ENCODE measurements at places on chromosomes 2 and 18.

GRCh38 chr18:14964002-14964401 is 216.0 kb downstream of the ANKRD30B start:
- no peak for DNase-seq

GRCh38 chr18:54690198-54690597 is 99.2 kb downstream of the DYNAP start:
- no peak for DNase-seq

DNA sequence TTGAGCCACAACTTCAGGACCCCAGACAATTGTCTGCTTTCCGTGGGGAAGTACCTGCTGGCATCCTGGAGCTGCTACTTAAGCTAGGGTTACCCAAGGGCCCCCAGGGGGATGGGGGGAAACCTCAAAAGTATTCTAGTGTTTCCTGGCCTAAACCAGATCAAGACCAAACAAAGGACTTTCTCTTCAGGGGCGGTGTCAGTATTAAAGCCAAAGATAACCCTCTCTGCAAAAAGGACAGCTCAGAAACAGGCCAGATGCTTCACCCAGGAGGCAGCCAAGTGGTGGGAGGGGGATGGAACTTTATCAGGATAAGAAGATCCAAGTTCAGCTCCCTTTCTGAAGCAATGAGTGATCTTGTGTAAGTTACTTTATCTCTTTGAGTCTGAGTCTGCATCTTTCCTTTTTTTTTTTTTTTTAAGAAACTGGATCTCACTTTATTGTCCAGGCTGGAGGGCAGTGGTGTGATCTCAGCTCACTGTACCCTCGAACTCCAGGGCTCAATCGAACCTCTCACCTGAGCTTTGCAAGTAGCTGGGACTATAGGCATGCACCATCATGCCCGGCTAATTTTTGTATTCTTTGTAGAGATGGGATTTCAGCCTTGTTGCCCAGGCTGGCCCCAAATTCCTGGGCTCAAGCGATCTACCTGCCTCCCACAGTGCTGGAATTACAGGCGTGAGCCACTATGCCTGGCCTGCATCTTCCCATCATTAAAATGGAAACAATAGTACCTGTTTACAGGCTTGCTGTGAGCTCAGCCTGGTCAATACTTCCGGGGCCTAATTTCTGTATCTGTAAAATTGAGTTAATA is 151.8 kb upstream of the PTPRM start:
- DNase-seq: peak; percentile 41

DNA sequence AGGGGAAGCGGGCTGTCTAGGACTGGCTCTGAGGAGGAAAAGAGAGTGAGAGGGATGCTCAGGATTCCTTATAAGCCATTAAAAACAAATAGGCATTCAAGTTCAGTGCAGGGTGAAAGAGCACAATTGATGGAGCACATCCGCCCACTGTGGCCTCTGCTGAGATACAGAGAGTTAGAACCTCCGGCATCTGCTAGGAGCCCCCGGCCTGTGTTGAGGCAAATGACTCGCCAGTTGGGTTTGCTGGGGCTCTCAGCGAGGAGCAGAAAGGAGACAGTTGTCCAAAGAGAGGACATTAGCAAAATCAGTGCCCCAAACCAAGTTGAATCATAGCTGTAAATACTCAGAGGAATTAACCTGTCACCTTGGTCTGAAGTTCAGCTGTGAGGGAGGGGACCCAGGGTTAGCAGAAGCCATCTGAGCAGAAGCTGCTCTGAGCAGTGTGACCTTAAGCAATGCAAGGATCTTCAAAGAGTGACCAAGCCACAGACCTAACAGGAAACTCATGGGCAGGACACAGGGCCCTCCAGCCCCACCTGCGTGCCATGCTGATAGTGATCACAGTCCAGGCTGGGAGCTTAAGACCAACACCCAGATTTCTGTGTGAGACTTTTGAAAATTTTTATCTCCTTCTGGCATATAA is 23.3 kb upstream of the IL18RAP start:
- DNase-seq: no peak

GRCh38 chr2:20209373-20210109 is 15.4 kb downstream of the SDC1 start:
- DNase-seq: no peak

GRCh38 chr2:170115501-170116229 is 62.3 kb upstream of the MYO3B start:
- no peak for DNase-seq

DNA sequence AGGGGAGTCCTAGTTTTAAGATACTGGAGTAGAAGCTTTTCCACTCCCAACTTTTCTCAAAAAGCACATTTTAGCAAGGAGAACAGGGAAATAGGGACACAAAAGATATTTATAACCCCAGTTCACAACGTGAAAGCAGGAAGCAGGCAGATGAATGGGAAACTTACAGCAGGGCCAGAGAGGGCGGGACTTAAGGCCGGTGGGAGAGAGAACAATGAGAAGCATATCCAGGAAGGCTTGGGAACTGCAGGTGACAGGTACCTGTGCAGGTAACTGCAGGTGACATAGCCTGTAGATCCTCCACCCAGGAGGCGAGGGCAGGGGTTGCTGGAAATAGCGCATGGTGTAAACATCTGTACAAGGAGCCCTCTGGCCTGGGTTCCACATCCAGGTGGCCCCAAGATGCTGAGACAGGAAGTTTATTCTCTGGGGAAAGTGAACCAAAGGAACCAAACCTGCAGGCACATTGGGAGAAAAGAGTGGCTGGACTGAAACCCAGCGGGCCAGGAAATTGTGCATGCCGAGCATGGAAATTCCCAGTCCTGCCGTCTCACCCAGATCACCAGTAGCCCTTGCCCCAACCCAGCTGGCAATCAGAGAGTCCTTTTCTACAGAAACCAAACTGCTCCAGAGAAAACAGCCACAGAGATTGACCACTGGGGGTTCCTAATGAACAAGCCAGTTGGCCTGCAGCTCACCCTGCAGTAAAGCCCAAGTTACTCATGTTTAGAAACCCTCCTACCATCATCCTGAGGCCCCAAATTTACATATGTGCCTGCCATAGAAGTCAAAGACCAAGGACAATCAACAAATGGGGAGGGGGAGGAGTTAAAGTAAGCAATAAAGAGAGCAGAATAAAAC is 24.3 kb upstream of the COL6A3 start:
- no peak for DNase-seq

DNA sequence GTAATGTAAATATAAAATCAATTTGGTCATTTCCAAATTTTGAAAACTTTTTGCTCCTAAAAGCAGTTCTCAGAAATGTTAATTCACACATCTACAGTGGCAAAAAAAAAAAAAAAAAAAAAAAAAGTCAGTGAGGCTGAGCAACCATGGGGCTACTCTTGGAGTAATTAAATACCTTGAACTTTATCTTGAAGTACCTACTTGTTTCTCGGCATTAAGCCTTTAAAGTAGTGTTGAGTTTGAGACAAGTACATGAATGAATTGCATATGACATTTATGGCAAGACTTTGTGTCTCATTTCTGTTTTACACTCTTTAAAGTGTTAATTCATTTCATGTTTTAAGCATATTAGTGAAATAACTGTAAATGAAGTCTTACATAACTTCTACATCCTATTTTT is 613.3 kb downstream of the XIRP2 start:
- no peak for DNase-seq

GRCh38 chr18:37343542-37343851 is 222.1 kb downstream of the CELF4 start:
- no peak for DNase-seq

DNA sequence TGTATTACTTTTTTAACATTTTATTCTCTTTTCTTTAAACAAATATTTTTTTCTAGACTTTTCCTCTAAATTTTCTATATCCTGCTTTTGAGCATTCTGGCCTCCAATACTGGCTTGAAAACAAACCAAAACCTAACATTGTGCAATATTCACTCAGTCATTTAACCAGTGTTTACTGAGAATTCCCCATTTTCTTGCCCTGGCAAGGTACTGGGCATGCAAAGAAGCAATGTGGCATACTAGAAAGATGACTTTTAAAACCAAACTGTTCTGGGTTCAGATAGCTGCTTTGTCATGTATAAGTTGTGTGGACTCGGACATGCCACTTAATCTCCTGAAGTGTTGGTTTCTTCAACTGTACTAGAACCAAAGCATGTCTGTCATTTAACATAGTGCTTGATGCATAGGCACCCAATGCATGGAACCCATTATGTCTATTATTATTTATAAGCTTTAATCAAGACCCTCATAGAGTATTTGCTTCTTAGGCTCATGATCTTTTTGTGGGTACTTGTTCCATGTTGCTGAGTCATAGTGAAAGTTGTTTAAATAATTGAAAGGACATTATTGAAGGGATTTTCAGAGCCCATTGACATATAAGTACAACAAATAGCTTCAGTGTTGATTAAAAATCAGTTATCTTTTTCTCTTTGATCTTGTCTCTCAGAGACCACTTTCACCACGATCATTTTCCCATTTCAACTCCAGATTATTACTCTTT is 185.4 kb upstream of the OSR1 start:
- no peak for DNase-seq

- no peak for DNase-seq
These were observed 100.1 kb upstream of the APCDD1 start for GRCh38 chr18:10354241-10354811.

- no peak for DNase-seq
These were observed 167.3 kb downstream of the TMEM18 start for GRCh38 chr2:509888-510287.

GRCh38 chr18:3184275-3184963 is 35.3 kb downstream of the MYOM1 start:
- DNase-seq: no peak

DNA sequence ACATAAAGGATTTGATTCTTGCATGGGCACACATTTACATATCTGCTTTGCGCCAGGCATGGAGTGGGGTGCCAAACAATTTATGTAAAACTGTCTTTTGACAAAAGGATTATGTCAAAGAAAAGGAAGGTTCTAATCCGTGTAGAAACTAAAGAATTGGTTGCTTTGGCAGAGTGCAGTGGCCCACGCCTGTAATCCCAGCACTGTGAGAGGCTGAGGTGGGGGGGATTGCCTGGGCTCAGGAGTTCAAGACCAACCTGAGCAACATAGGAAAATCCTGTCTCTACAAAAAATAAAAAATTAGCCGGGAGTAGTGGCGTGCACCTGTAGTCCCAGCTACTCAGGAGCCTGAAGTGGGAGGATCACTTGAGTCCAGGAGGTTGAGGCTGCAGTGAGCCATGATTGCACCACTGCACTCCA is 1.1 kb upstream of the MTERF4 start:
- DNase-seq: no peak

- DNase-seq: no peak
These were observed 19.2 kb downstream of the MYCN start for GRCh38 chr2:15959331-15960153.

DNA sequence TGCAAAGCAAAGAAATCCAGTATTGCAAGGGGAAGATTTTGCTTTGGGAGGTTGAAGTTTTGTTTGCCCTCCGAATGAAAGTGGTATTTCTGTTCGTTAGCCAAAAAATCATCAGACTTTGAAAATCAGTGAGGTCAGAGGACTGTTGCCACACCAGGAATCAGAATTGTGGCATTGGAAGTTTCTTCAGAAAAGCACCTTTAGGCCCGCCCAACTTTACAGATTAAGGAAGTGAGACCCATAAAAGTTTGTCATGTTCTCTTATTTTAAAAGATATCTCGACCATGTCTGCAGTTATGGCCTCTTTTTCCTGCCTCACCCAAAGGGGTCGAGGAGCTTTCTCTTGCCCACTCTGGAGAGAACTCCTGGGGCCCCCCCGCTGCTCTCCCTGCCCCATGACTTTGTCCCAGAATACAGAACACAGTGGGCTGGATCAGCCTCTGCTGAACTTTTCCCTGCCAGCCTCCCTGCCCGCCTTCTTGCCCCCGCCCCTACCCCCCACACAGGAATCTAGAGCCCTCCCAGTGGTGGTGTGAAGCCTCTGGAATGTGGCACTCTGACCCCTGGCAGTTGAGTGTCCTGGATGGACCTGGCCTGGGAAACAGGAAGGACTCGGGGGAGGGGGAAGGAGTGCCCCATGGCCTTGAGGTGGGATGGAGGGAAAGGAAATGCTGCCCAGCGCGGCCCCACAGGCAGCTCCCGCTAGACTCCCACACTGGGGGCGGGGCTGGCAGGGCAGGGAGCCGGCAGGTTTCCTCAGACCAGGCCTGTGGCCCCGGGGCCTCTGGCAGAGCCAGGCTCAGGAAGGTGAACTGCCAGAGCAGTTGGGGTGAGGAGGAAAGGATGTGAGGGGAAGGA is 25.3 kb downstream of the CRIM1 start:
- DNase-seq: peak; percentile 64

GRCh38 chr18:31255953-31256352 is 62.0 kb upstream of the DSG1 start:
- DNase-seq: no peak

DNA sequence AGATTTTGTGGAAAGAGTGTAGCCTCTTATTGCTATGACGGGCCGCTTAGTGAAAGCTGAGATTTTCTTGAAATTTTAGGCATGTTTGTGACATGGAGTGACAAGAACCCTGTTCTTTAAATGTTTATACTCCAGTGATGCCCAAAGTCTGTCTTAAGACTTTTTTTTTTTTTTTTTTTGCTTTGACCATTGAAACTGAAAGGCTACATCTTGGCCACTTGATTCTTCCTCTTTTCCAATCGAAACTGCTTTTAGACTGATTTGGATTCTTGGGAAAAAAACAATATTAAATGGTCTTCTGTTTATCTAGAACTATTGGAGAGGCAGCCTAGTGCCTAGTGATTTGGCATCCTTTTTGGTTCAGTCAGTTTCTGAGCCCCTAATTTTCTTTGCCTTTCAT is 2.4 kb upstream of the SLC8A1 start:
- DNase-seq: no peak

DNA sequence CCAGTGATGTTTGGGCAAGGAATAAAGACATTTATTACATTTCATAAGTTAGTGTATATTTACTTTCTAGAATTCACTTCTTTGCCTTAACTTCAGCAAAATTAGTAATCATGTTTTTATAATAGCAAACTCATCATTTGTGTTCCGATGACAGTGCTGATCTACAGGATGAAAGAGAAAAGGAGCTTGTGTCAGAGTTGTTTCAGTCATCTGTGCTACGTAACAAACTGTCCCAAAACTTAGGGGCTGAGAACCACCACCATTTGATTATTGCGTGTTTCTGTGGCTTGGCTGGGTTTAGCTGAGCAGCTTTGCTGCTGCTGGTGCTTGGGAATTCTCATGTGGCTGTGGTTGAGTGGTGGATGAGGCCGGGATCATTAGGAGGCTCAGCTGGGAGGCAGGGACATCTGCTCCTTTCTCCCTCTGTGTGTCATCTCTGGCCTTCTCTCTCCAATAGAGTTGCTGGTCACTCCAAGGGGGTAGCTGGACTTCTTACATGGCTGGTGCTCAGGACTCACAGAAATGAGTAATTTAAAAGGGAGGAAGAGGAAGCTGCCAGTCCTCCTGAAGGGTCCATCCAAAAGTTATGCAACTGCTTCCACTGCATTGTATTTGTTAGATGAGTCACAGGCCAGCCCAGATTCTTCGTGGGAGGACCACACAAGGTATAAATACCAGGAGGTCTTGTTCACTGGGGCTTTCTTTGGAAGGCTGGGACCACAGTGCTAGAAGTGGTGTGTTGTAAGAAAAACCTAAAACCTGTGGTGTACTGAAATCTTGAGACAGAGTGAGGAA is 43.4 kb upstream of the HAAO start:
- peak; percentile 61 for DNase-seq

- peak; percentile 34 for DNase-seq
These were observed 47.0 kb upstream of the PLEKHM3 start for GRCh38 chr2:208072250-208072892.

- DNase-seq: peak; percentile 85
These were observed at the start of gene SLC11A1 for GRCh38 chr2:218381916-218382366. Gene SLC11A1 (plus strand): TSS chr2:218382273. CDS start chr2:218382369, 96 bp downstream.
